Stimulated activated CD4-positive, alpha-beta T cell treated with anti-CD3 and anti-CD28 coated beads, Interleukin-12 subunit alpha, Interleukin-12 subunit beta, amount 100 ng/mL, for 24 hours (primary cell): ENCODE measurements at places on chromosomes 3 and 15.

GRCh38 chr3:41972802-41973201, 10.9 kb upstream of the ULK4 start:
- no peak for DNase-seq

GRCh38 chr3:161925749-161926360, 429.2 kb downstream of the OTOL1 start:
- DNase-seq = no peak

GRCh38 chr3:37787153-37787867, 74.4 kb upstream of the CTDSPL start:
- DNase-seq = no peak

DNA sequence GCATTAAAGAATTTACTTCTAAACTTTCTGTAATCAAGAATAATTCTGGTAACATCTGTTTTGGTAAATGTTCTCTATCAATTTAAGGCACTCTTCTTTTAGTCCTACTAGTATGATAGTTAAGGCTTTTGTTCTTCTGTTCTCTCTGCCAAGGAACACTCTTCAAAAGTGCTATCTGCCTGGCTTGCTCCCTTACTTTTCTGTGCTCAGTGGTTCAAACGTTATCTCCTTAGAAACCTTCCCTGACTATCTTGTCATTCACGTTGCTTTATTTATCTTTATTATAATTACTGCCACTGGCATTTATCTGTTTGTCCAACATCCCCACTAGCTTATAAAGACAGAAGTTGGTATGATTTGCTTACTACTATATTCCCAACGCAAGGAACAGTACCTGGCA, 59.2 kb downstream of the RFX7 start:
- DNase-seq = no peak

DNA sequence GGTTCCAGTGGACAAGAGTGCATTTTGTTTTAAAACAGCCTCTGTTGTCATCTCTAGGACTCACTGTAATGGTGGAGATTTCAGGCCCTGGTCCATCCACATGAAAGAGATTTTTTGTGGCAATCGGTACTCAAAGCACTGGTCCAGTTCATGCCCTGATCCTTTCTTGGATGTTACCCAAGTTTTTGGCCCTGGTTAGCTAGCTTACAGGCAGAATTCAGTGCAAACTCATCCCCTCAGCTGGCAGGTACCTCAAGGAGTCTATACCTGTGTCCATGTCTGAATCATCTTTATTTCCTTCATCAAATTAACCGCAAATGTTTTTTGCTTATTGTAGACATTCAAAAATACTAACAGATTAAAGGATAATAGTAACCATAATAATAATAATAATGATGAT, 13.7 kb upstream of the MEF2A start:
- DNase-seq = no peak

- DNase-seq = no peak
These were observed 311.8 kb downstream of the TBC1D5 start for GRCh38 chr3:17430582-17430981.

- DNase-seq = no peak
These were observed 2.9 kb upstream of the PRRT3 start for GRCh38 chr3:9955067-9955502.

GRCh38 chr3:11143476-11143875, 10.8 kb upstream of the HRH1 start:
- no peak for DNase-seq

GRCh38 chr3:152389316-152389934, 120.7 kb downstream of the MBNL1 start:
- no peak for DNase-seq

GRCh38 chr3:48505968-48506504, 2.1 kb upstream of the SHISA5 start:
- no peak for DNase-seq
